Left ventricle myocardium superior (tissue), 1 donor: ENCODE measurements at places on chromosomes 4 and X. TPM values are rescaled to one million over a fixed set of nuclear protein-coding genes. Genes with fewer than 3 reads are reported as not detected.

The TMPRSS11A gene
- not detected for total RNA-seq

The CRMP1 gene
- 1.3 TPM for total RNA-seq

The SLC6A14 gene
- not detected for total RNA-seq

The FHIP1A gene
- total RNA-seq = 20.2 TPM

The GYPB gene
- total RNA-seq = not detected

DNA sequence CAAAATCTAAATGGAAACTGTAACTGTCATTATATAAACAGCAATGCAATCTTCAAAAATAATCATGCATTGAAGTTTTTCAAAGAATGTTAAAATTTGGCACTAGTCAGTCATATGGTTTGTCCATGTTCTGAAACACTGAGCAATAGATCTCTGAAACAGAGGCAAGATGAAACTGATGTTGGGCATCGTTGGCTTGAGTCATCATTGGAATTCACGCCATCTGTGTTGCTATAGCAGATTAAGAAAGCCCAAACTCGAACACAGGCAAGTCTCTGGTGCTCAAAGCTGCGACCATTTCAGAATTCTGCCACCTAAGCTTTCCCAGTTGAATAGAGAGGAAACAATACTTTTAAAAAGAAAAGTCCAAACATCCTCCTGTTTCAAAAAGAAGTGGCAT lies 114.1 kb upstream of the PPARGC1A start:
- DNase-seq = no peak

DNA sequence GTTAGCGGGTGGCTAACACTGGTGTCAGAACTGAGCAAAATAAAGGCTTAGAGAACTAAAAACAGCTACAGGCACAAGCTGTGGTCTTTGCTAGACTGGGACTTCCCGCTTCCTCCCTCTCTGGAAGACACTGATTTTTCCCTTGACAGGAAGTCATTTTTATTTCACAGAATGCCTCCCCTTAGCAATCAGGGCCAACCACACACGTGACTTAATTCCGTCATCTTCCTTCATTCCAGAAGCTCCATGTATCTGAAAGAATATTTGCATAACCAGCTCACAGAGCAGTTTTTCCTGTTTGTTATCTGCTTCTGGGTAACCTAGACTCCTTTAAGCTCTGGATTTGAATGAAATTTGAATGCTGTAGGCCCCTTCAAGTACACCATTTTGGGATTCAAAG lies 327.5 kb upstream of the FRG1 start:
- no peak for DNase-seq

DNA sequence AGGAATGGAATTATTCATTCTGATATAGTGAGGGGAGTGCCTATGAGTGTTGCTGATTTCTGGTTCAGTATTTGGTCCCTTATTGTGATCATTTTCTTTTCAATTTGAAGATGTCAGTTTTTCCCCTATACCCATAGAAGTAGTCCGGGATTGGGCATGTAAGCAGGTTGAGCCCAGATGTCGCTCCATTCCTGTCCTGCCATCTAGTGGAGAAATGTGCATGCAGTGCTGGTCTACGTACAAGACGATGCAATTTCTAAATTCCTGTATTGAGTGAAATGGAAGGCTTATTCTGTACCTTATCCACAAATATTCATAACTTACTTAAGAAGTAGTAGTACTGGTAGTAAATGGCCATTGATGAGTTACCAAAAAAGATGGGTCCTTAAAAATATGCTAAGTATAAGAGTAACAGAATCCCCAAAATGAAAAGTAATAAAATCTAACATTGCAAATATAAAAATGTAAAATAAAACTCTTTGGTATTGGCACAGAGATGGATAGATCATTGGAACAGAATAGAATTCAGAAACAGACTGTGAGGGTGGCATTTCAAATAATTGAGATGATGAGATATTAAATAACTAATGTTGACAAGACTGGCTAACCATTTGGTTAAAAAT lies 60.9 kb downstream of the UGT8 start:
- DNase-seq = no peak

DNA sequence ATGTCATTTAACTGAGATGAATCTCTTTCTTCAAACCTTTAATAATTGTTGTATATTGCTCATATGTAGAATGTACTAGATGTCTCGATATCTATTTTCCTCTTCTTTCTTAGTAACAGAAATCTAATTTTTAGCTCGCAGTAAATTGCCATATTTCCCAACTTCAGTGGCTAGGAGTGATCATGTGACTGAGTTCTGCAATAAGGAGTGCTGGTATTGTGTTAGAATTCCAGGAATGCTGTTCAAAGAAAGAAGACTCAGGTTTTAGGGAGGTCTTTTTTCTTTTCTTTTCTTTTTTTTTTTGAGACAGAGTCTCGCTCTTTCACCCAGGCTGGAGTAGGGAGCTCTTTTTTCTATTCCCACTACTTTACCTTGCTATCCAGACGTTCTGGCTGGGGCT lies 81.7 kb downstream of the SLC10A7 start:
- DNase-seq = no peak

DNA sequence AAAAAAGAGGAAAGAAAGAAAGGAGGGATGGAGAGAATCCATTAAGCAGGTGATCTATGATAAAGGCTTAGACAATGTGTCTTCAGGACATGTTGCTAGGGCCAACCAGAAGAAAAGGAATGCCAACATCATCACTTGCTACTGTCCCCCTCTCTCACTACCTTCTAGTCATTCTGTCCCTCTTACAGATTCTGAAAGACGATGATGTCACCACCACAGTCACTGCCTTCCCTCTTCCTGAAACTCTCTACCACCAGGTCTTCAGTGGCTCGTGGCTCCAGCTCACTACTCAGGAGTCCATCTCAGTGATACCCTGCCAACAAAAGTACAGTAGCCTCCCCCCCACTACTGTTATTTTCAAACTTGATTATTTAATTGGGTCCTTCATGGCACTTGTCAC lies 64.0 kb downstream of the KCNIP4 start:
- DNase-seq = no peak

DNA sequence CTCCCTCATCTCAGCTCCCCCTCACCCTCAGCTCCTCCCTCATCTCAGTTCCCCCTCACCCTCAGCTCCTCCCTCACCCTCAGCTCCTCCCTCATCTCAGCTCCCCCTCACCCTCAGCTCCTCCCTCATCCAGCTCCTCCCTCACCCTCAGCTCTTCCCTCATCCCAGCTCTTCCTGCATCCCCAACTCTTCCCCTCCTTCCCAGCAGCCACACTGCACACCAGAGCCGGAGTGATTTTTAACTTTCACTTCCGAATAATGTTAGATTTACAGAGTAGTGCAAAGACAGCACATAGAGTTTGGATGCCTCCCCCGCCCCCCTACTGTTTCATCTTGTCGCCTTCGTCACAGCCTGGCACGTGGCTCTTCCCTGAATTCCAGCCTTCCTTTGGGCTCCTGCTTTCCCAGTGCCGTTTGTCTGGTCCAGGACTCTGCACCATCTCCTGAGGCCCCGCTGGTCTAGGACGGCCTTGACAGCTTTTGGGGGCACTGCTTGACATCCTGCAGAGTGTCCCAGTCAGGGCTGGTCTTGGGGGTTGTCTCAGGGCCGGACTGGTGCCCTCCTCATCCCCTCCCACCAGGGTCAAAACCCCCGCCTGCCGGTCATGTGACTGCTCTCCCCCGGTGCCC lies 110.2 kb downstream of the FAM53A start:
- DNase-seq = peak; percentile 11

DNA sequence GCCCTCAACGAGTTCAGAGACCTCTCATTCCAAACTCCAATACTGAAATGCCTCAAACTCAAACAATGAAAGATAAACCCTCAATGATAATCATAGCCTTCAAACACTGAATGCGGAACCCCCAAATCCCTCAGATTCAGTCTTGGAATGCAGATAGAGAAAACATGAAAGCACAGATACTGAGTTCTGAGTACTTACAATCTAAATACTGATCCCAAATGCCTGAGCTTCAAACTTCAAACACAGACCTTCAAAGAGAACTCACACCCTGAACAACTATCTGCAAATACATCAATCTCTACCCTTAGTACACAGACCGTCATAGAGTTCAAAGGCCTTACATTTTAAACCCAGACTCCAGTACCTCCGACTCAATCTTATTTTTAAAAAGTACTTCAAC lies 16.9 kb upstream of the PAGE4 start:
- no peak for DNase-seq

GRCh38 chr4:171035909-171036308 lies 777.3 kb upstream of the GALNTL6 start:
- DNase-seq = no peak

GRCh38 chrX:34778916-34779315 lies 121.8 kb upstream of the TMEM47 start:
- no peak for DNase-seq

DNA sequence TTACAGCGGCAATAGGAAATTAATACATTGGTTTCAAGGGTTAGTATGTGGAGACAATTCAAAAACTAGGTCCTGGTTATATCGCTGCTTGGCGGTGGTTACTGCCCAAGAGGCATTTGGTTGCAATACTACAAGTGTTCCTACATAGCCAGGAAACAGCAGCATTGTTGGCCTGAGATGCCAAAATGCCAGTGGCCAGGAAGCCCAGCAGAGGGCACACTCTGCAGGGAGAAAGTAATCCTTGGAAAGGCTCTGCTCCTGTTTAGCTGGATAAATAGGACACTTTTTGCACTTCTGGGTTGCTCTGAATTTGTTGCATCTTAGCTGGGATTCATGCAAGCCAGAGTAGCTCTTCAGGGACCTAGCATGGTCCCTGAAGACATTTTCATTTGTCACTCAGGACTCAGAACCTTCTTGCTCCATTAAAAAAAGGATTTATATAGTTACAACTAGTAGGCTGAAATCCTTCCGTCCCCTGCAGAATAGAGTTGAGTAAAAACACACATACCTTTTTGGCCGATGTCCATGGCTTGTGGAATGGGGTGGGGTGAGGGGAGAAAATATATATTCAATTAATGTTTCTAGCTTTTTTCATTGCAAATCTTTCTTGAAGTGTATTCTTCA lies 8.1 kb upstream of the GPR119 start:
- DNase-seq = peak; percentile 35

DNA sequence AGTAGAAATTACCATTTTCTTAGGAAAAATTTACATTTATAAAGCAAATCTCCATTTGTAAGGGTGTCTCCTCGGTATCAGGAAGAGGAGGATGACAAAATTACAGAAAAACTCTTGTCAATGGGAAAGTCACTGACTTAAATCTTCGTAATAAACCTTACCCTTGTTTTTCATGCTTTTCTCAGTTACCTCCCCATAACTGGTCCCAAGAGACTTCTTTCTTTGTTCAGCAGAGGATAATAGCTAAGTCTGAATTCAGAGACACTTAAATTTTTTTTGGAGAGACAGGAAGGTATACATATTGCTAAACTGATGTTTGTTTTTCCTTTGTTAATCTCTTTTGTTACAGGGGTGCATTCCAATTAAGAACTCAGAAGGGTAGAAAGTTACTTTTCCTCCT lies 125.5 kb upstream of the JADE1 start:
- DNase-seq = no peak

- no peak for DNase-seq
Measured at GRCh38 chr4:25347473-25347872, 29.6 kb upstream of the ANAPC4 start.
